ENCODE measurements at places on chromosomes 1 and 21.
A peak's percentile ranks its signal among the peaks of the same experiment; 100 is the strongest.

- DNase-seq: no peak
These were observed 5.0 kb downstream of the KDM5B start for GRCh38 chr1:202802998-202803932.

DNA sequence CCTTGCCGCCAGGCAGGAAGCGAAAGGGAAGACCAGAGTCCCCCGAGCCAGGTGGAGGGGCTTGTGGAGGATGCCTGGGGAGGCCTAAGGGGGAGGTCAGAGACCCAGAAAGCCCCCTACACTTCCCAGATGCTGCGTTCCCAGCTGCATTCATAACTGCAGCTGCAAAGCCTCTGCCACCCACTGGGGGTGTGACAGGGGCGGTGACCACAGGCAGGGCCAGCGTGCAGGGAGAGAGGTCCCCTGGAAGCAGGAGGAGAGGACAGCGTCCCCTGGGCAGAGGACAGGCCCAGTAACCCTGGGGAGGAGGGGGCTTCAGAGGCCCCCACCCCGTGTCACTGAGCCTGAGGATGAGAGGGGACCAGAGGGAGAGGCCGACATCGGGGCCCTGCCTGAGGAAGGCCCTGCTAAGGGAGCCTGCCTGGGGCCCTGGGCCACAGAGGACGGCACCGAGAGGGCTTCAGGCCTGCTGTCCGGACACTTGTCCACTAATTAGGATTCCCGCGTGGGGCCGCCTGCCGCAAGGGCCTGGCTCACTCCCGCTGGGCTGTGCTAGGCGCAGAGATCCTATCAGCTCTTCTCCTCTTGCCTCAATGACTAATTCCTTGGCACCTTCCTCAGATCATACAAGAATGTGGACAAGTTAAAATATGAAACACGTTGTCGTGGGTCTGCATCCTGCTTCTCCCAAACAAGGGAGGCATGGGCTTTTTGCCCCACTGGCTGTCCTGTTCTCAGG lies 49.1 kb upstream of the CCDC27 start:
- no peak for DNase-seq

DNA sequence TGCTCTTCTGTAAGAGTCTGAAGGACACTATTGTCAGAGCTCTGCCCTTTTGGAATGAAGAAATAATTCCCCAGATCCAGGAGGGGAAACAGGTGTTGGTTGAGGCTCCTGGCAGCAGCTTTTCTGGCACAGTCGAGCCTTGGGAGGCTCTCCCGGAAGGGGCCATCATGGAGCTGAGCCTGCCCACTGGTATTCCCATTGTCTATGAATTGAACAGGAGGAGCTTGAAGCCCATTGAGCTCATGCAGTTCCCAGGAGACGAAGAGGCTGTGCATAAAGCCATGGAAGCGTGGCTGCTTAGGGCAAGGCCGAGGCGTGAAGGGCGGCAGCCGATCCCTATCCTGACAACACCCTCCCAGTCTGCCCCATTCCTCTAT lies 26.6 kb downstream of the UBE4B start:
- DNase-seq: no peak

DNA sequence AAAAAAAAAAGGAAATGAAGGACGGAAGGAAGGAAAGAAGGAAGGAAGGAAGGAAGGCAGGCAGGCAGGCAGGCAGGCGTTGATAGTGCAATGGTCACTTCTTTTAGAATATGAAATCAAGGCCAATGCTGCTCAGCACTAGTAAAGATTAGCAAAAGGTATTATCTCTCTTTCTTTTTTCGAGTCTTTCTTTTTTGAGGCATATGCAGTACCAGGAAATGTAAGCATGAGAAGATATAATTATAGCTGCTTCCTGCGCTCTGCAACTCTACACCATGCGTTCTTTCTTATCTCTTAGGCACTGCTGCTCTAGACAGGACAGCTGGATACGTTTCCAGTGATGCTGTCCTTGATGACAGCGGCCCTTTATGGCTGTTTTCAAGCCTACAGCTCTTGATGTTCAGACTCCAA lies 1512.5 kb upstream of the B3GALT2 start:
- DNase-seq: no peak

GRCh38 chr1:217274416-217274815 lies 356.5 kb downstream of the GPATCH2 start:
- no peak for DNase-seq

DNA sequence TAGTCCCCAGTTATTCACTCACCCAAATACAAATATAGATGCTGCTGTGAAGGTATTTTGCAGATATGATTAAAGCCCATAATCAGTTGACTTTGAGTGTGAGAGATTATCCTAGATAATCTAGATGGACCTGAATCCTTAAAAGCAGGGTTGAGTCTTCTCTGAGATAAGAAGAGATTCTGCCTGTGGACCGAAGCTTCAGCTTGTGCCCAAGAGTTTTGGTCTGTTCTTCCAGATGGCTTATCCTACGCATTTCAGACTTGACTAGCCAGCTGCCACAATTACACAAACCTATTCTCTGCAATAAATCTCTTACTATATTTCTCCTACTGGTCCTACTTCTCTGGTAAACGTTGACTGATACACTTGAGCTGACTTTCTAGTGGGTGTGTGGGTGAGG lies 145.1 kb downstream of the KCNJ6 start:
- no peak for DNase-seq

- no peak for DNase-seq
These were observed 87.8 kb downstream of the MRPL37 start for GRCh38 chr1:54287801-54288211.

DNA sequence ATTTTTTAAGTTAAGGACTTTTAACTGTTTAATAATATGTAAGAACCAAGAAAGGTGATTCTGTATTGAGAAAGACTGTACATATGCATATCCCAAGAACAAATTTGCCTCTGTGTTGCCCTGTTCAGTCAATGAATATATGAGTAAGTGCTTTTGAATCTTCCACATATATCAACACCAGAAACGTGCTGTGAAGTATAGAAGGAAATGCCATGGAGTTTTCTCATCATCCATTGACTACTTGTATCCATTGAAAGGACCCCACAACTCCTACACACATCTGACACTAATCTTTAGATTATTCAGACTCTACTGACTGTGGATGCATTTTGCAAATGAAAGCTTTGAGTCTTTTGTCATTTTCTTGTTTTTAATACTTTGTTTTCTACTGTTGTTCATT lies 366.9 kb downstream of the S1PR1 start:
- no peak for DNase-seq

- DNase-seq: no peak
These were observed 30.8 kb downstream of the IER5 start for GRCh38 chr1:181119093-181119989.

DNA sequence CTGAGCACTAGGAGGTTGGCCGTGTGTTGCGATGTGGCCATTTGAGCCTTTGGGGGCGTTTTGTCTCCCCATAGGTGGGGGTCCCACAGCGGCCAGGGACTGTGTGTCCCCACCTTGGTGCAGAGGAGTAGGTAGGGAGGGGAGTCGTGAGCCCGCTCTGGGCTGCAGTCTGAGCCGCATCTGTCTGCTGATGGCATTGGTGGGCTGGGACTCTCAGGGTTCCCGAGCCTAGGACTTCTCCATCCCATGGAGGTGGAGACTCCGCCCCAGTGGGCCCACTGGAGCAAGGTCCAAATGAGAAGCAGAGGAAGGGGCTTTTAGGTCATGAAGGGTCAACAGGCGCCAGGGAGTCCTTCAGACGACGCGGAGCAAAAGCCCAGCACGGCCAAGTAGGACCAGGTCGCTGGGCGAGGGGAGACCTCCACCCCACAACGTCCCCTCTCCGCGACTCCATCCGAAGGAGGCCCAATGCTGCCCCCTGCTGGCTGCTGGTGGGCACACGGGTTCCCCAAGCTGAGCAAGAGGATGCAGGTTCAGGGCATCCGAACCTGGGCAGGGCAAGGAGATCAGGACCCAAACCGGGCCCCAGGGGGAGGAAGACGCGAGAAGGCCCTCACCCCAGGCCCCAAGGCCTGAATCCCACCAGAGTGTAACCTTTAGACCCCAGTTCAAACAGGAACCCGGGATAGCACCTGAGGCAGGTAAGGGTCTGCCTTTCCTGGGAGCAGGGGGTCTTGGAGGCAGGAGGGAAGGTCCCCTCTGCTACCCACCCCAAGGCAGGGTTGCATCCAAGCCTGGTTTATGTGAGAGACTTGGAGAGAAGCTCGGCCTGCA lies 14.9 kb downstream of the TTC34 start:
- DNase-seq: peak; percentile 43

DNA sequence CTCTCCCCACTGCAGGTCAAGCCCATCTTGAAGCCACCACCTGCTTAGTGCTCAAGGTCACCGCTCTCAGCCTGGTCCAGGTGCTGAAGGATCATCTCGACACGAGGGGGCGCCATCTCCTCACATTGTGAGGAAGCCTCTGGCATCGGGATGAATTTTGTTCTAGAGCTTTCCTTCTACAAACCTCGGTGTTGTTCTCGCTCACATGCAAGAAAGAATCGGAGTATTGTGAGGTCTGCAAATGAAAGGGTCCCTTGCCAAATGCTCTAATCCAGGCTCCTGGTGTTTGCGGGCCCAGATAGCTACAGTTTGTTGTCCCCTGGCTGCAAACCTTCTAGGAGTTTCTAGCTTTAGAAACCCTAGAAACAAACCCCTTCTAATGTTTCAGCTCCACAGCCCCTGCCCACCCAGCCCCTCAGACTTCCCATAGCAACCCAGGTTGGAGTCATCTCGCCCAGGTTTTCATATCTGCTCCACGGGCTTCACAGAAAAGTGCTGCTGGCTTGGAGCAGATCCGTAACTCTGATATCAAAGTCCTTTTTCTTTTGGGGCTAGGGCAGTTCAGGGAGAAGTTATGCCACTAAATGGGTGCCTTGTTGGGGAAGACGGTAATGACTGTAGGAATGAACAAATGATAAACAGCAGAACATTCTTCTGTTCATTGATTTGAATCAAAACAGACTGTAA lies 8.6 kb upstream of the ATP5PO start:
- peak; percentile 62 for DNase-seq

DNA sequence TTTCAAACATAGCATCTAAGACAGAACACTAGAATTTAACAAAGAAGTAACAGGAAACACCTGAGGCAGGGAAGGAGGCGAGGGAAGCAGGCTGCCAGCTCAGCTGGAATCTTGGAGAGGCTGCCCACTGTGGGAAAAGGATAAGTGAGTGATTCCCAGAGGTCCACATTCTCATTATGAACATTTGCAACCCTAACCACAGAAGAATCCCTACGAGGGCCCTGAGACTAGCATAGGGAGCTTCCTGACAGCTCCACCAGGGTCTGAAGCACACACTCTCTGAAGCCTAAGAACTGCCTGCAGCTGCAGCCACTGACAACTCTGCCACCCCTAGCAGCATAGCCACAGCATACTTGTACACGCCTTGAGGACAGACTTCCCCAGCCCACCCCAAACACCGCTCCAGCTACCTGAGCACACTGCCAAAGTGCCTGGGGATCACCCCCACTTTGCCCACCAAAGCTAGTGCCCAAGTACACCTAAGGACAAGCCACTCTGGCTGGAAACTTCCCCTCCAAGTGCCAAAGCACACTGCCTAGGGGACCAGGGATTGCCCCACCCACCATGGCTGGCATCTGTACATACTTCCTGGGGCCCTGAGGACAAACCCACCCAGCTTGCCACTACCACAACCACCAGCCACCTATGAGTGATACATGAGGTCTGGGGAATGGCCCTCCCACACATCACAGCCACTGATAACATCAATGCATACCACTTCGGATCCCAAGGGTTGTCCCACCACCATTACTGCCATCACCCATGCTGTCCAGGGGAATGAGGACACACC lies 76.6 kb upstream of the GUCA2A start:
- DNase-seq: no peak

Data from stimulated activated naive B cell treated with anti-CD40 and anti-IgM and Interleukin-4, amounts not matched to agents 10 μg/mL and 1 μg/mL and 100 μg/mL, for 72 hours (primary cell).